T follicular helper cell (primary cell): ENCODE measurements at places on chromosomes 13 and 19.

DNA sequence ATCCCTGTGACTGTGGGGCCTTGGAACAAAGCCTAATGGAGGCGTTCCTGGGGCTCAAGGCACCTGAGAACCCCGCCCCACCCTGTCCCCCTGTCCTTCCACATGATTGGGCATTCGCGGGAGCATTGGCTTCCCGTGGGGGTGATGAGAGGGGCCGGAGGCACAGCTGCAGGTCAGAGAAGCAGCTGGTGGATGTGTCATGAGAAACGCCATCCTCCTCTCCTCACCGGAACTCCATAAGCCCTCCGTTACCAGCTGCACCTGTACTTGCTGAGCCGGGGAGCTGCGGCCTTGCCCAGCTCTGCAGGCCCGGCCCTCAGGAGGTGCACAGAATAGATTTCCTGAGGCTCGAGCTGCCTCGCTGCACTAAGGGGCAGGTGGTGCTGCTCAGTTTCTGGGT is 42.0 kb downstream of the CAPN12 start:
- DNase-seq, result no peak

DNA sequence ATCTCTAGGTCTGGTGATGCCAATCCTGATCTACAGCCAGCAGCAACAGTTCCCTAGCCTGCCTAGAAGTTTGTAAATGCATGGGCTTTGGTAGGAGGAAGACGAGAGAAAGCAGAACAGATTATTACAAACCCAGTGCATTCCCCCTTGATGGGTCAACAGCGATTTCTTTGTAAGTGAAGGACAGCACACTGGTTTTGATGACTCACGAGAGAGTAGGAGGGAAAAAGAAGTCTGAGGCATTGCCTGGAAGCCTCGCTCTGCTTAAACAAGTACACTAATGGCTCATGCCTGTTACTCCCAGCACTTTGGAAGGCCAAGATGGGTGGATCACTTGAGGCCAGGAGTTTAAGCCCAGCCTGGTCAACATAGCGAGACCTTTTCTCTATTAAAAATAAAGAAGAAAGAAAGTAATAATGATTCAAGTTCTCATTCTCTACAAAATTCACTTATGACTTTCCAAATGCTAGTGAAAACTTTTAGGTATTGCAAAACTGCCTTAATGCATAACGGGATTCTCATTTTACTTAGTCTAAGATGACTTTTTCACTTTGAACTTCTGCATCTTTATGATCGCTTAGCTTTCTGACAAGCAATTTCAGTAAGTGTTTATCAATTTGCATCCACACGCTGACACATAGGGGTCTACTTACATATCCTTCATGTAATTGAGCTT is 47.7 kb upstream of the USPL1 start:
- DNase-seq, result no peak

GRCh38 chr13:111183087-111183645 is 68.1 kb downstream of the ARHGEF7 start:
- no peak for DNase-seq

GRCh38 chr13:102402290-102402689 is 442 bp upstream of the FGF14 start:
- no peak for DNase-seq

- no peak for DNase-seq
Observed at GRCh38 chr13:33353210-33353609, 67.7 kb upstream of the STARD13 start.

GRCh38 chr13:101474419-101474957 is 22.0 kb downstream of the ITGBL1 start:
- DNase-seq, result no peak

GRCh38 chr13:76886292-76887075 is at the start of gene KCTD12:
Gene KCTD12, minus strand, starts transcription at chr13:76886405. Its CDS starts 257 bp downstream, at chr13:76886148.
- peak; percentile 63 for DNase-seq

- peak; percentile 92 for DNase-seq
Observed at GRCh38 chr19:18683109-18683957, at the start of gene CRTC1. Gene CRTC1, plus strand, starts transcription at chr19:18683680. Its CDS starts 23 bp downstream, at chr19:18683703.

DNA sequence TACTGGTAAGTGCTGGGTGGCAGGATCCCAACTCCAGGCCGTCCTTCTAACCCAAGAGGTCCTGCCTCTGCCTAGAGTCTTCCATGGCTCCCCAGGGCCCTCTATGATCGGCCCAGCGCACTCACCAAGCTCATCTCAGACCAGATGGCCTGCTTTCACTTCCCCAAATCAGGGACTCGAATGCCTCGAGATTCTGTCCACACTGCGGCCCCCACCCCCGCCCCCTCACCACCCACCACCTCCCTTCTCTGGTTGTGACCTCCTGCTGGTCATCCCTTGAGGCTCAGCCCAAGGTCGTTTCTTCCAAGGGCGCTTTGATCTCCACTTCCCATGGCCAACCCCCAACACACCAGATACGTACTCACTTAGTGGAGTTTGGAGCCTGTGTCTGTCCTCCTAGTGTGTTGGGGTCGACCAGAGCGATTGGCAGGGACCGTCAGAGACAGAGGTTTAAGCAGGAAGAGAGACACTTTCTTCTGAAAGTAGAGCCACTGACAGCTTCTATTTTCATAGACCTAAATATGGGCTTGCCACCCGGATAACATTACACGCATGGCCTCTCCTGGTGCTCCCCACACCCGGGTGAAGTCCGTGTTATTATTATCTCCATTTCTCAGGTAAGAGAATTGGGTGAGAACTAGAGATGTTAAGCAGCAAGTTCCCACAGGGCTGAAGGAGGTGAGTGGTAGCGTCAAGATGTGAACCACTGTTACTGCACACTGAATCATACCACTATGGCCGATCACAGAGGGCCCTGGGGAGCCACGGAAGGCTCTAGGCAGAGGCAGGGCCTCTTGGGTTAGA is at the start of gene FCER2:
Gene FCER2 (minus strand): TSS at position 478 of the 804 bp plus-strand sequence. CDS start 2,371 bp downstream, outside the sequence.
- no peak for DNase-seq

GRCh38 chr13:24247016-24247415 is 62.4 kb upstream of the C1QTNF9 start:
- no peak for DNase-seq

GRCh38 chr19:35942235-35942634 is 6.1 kb downstream of the LRFN3 start:
- no peak for DNase-seq

- peak; percentile 19 for DNase-seq
Observed at GRCh38 chr13:30346153-30346788, 38.9 kb upstream of the KATNAL1 start.

GRCh38 chr19:54521860-54522513 is 19.4 kb downstream of the LAIR2 start:
- no peak for DNase-seq

GRCh38 chr19:38878575-38879399 is 712 bp upstream of the RINL start:
- DNase-seq, result no peak

DNA sequence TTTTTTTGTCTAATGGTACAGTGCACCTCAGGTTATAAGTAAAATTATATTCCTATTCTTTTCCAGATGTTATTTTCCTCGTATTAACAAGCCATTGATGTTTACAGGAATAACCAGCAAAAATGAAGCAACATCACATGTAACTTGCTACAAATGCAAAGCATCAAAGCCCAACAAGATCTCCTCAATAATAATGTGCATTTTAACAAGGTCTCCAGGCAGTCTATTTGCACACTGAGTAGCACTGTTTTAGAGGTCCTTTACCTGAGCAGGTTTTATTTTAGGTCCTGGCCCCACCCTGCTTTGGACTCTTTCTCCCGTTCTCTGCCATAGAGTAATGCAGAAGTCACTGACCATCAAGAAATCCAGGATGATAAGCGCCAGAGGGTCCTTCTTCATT is 298.4 kb downstream of the FGF14 start:
- no peak for DNase-seq

GRCh38 chr13:47317356-47317755 is 420.5 kb upstream of the HTR2A start:
- DNase-seq, result no peak

DNA sequence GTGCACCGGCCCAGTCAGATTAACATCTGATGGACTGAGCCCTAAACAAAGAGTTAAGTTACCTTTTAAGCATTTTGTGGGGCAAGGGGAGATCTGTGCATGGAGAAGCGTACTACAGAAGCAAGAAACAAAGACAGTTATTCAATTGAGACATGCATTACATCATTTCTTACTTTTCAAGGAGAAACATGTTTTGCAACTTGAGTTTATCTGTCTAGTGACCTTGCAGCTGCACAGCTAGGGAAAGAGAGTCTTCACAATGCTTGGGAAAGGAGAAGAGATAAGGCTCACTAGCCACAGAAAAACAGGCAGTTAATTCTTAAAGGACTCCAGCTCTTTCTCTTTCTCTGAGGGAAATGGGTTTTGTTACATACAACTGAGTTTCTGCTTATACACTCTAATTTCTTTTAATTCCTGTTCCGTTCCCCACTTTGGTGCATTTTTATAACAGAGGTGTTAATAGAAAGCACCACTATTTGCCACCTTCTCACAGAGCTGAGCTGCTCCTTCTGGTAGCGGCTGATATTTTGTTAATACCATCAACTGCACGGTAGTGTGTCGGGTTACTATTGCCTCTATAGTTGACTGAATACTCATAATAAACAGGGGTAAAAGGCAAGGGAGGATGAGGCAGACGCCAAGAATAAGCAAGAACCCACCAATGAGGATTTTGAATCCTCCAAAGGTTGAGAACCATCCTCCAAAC is 55.9 kb downstream of the ZNF431 start:
- DNase-seq, result no peak

- DNase-seq, result no peak
Observed at GRCh38 chr19:34976611-34977010, 12.6 kb upstream of the ZNF792 start.

GRCh38 chr13:49997955-49998354 is 1.1 kb downstream of the TRIM13 start:
- DNase-seq, result no peak

GRCh38 chr13:44032802-44033201 is 153.1 kb downstream of the LACC1 start:
- no peak for DNase-seq
